Activated T-cell treated with anti-CD3 and anti-CD28 coated beads, Interleukin-2, amount 50 U/mL, for 72 hours (primary cell): ENCODE measurements at places on chromosomes 5 and 9. TPM values are rescaled to one million over a fixed set of nuclear protein-coding genes. Genes with fewer than 3 reads are reported as not detected.
A peak's percentile ranks its signal among the peaks of the same experiment; 100 is the strongest.

GRCh38 chr5:143124593-143124992 is 278.9 kb downstream of the NR3C1 start:
- no peak overlapping the region for H3K27ac ChIP-seq
- peak overlapping the region; percentile 21 for H3K4me3 ChIP-seq
- no peaks in the 10 kb centered on the region for H3K27me3 ChIP-seq
- peak; percentile 20 for DNase-seq
- peaks cover 52% of the 10 kb centered on the region for H3K4me1 ChIP-seq
- peaks cover 6% of the 10 kb centered on the region for H3K36me3 ChIP-seq

FOXD1 gene
- total RNA-seq = 0.55 TPM

PHYHD1 gene
- 1.1 TPM for total RNA-seq

GRCh38 chr5:178155065-178155464 is 1.4 kb upstream of the NHP2 start:
- DNase-seq = no peak
- no peak overlapping the region for H3K4me3 ChIP-seq
- H3K4me1 ChIP-seq = peaks cover 44% of the 10 kb centered on the region
- H3K27ac ChIP-seq = no peak overlapping the region
- H3K27me3 ChIP-seq = no peaks in the 10 kb centered on the region

IL11RA gene
- total RNA-seq = 55.2 TPM

REEP2 gene
- total RNA-seq = 11.5 TPM

- no peak overlapping the region for H3K27ac ChIP-seq
- H3K4me3 ChIP-seq = no peak overlapping the region
- peaks cover 28% of the 10 kb centered on the region for H3K27me3 ChIP-seq
- no peaks in the 10 kb centered on the region for H3K36me3 ChIP-seq
Measured at GRCh38 chr9:2600307-2600706, 21.3 kb upstream of the VLDLR start.

DOCK8 gene
- 213 TPM for total RNA-seq

DNA sequence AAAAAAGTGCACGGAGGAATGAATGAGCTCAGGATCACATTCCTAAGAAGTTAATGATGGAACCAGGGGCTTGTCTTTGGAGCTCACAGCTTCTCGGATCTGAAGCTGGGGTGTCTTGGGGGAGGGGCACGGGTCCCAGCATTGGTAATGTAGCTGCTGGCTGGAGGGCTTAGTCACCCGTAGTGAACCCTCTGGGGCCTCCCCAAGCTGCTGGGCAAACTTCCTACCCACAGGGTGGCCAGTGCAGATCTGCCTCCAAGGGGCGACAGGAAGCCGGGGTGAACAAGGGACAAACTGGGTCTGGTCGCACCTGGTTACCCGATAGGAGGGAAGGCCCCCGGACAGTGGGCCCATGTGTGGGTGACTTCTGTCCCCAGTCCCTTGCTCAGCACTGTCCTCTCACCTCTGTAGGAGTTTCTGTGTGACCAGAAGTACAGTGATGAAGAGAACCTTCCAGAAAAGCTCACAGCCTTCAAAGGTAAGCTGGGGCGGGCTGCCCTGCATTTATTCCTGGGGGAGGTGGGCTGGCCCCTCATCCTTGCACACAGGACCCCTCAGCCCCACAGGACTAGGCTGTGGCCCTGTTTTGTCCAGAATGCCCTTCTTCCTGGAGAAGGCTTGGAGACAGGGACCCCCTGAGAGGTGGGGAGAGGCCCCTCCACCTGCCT is 14.1 kb upstream of the NUP214 start:
- no peaks in the 10 kb centered on the region for H3K27me3 ChIP-seq
- H3K27ac ChIP-seq = no peak overlapping the region
- H3K4me3 ChIP-seq = no peak overlapping the region
- no peaks in the 10 kb centered on the region for H3K4me1 ChIP-seq
- DNase-seq = no peak
